ENCODE measurements at places on chromosomes 3 and 15.

DNA sequence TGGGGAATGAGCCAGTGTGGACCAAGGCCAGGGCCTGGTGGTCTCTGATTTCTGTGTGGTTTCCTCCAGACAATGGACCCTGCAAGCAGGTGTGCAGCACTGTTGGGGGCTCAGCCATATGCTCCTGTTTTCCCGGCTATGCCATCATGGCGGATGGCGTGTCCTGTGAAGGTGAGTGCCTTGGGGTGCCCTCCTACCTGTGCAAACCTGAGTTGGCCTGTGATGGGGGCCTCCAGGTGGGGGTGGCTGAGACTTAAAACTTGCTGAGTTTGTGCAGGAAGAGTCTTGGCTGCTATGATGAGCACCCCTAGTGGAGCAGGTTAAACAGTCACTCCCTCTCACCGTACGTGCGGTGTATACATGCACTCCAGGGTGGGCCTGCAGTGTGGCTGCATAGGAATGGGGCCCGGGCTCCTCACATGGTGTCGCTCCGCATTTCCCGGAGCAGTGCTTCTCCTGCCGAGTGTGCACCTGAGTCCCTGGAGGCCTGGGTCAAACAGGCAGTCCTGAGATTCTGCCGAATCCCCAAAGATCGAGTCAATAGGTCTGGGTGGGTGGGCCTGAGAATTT, 70.8 kb downstream of the FBLN2 start:
- no peak for DNase-seq

DNA sequence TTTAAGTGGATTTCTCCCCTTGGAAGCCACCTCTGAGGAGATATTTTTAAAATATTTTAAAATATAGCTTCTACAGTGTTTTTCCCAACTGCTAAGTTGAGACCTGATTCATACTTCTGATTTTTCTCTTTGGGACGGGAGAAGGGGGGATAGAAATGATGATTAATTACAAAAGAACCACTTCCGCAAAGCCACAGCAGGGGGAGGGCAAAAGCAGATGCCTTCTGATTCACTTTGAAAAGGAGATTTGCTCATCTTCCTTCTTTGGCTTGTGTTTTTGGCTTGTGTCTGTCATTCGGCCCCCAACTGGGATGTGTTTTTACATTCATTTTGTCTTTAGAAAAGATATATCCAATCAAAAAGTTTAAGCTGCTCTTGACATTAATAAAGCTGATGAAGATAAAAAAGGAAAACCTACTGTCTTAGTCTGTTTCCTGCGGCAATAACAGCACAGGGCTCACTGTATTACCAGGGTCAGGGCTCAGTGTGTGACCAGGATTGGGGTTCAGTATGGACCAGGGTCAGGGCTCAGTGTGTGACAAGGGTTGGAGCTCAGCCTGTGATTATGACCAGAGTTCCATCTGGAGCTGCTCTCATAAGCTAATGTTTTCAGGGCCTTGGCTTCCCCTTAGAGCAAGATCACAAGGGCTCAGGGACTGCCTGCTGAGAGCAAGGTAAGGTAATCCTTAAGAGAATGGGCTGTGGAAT, 223.2 kb downstream of the MTHFS start:
- DNase-seq = no peak

- no peak for DNase-seq
These were observed 8.8 kb upstream of the TTBK2 start for GRCh38 chr15:42929306-42929848.

DNA sequence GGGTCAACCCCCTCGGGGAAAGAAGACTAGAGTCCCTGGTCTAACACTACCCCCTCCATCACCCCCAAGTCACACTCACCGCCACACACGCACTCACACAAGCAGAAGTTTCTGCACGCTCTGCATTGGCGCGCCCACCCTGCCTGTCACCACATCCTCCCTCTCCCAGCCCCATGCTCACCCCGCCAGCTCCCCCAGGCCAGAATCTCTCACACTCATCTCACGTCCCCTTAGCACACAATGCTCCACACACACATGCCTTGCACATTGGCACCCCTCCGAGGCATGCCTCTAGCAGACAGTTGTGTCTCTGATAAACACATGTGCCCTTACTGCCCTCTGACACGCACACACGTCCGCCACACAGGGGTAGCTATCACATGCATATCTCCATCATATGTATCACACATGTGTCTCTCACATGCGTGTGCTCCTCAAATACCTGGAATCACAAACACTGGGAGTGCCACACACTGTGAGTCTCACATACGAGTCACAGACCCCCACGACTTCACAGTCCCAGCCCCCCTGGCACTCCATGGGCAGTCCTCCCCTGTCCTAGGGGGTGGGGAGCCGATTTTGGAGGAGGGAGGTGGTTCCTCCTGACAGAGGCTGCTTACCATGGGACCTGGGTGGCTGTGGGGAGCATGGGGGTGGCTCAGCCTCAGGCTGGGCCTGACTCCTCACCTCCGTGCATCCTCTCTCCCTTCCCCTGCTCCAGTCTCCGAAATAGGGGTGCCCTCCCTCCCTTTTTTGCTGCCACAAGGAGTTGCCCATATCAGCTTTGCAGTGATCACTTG, 898 bp downstream of the FBLN2 start:
- DNase-seq = no peak

DNA sequence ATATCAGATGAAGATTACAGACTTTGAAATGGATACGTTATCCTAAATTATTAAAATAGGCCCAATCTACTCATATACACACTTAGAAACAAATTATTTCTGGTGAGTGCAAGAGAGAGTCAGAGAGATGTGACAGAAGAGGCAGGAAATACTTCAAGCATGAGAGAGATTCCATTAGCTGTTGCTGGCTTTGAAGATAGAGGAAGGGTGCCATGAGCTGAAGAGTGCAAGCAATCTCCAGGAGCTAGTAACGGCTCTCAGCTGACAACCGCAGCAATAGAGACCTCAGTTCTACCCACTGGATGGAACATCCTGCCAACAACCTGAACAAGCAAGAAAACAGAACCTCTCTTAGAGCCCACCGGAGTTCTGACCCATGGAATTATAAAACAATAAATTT, 270.7 kb upstream of the SLITRK3 start:
- DNase-seq = peak; percentile 8

- DNase-seq = no peak
These were observed 112.2 kb downstream of the RFTN1 start for GRCh38 chr3:16401273-16401672.

DNA sequence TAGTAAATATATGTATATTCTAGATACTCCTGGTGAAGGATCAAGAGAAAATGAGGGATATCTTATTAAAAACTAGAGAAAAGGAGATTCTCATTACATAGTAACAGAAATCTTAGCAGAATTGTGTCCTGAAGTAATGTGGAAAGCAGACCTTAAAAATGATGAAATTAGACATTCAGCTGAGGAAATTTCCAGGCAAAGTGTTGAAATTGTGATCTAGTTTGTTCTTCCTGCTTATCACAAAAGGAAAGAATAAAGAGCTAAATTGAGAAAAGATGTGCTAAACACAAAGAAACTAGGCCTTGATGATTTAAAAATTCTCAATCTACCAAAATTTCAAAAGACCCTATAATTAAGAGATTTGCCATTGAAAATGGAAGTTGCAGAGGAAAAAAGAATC, 362.6 kb upstream of the PLSCR5 start:
- DNase-seq = no peak

DNA sequence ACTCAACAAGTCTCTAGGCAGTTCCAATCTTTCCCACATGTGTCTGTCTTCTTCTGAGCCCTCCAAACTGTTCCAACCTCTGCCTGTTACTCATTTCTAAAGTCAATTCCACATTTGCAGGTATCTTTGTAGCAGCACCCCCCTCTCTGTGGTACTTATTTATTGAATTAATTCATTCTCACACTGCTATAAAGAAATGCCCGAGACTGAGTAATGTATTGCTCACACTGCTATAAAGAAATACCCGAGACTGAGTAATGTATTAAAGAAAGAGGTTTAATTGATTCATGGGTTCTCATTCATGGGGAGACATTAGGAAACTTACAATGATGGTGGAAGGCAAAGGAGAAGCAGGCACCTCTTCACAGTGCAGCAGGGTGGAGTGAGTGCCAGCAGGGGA, 1413.8 kb downstream of the SI start:
- DNase-seq = no peak

GRCh38 chr3:59381282-59381681, 331.5 kb upstream of the CFAP20DC start:
- no peak for DNase-seq

GRCh38 chr3:79351699-79352098, 416.1 kb downstream of the ROBO1 start:
- no peak for DNase-seq

GRCh38 chr3:187211532-187212195, 14.4 kb downstream of the RTP1 start:
- no peak for DNase-seq

GRCh38 chr15:101201411-101202174, 50.3 kb downstream of the CHSY1 start:
- DNase-seq = peak; percentile 93

GRCh38 chr3:182837855-182838454, 44.7 kb downstream of the ATP11B start:
- no peak for DNase-seq

DNA sequence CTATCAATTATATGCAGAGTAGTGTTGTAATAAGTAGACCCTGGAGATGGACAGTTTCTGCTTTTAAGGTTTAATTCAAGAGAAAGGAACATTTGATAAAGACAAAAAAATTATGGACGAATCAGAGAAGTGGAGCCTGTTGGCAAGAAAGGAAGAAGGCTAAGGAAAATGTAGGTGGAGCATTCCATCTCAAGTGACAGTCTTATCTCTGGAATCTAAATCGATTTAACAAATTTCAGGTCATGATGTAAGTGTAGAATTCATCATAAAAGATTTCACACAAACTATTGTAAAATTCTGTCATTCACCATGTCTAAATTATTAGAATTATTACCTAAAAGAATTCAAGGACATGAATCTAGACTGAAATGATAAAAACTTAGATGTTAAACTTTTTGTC, 36.3 kb downstream of the TSC22D2 start:
- no peak for DNase-seq

DNA sequence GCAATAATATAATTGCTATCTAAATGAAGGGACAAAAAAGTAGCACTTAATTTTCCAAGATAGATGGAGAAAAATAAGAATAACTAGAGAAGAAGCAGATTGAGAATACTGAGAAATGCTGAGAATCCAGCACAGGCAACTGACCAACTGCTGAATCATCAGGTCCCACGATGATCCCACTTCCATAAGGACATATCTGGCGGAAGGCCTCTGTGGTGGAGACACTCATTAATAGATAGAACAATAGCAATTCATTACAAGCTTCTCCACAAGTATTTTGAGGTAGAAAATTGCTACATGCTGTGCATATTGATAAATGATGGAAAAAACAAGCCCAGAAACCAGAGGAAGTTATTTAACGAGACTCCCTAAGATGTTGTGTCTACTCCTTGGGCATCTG, 105.9 kb downstream of the DUT start:
- DNase-seq = no peak

- no peak for DNase-seq
These were observed 1.2 kb upstream of the C3orf70 start for GRCh38 chr3:185153861-185154629.

DNA sequence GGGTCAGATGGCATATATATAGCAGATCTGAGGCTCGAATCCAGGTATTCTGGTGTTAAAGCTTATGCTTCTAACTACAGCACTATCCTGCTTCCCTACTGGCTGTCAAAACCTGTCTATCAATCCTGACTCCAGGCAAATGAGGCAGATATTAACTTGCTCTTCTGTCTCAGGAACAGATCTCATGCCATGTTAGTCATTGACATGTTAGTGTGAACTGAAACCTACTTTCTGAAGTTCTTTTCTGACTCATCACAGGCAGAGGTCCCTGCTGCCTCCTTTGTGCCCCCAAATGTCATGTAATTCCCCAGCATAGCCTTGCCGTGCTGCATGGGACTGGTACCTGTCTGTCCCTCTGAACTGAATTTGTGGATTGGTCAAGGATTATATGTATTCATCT, 125.0 kb upstream of the SMAD3 start:
- no peak for DNase-seq

DNA sequence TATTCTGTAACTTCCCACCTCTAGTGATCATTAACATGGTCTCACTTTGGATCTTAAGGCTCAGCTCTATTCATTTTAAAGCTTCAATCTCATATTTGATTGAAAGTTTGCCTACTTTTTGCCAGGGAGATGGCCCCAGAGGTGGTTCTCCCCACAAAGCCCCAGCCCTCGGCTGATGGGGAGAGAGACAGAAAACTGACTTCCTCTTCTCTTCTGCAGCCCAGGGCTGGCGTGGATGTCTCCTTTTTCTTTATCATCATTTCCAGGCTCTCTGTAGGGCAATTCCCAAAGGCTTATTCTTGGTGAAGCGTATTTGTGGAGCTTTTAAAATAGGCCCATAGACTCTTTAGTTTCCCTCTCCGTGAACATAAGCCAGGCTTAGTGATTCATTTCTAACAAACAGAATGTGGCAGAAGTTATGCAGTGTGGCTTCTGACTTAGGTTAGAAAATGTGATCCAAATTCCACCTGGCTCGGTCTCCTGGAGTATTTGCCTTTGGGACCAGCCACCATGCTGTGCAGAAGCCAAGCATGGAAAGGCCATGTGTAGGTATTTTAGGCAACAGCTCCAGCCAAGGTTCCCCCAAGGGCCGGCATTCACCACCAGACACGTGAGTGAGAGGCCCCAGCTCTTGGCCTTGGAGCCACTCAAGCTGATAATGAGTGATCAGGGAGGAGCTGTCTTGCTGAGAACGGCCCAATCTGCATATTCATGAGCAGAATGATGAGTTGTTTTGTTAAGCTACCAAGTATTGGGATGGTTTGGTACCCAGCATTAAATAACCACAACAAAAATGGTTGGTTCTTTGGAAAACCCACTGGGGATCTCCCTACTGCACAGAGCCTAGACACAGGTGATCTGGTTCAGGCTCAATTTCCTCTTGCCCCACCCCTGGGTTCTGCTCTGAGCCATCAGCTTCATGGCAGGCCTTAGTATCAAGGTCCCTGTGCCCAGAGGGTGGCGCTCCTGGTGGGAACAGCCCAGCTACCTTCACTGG, 353.2 kb upstream of the PROK2 start:
- DNase-seq = no peak

Data from AG04450 (cell line).